Activated CD8-positive, alpha-beta memory T cell treated with anti-CD3 and anti-CD28 coated beads, Interleukin-2, amount 50 U/mL, for 4 hours (primary cell): ENCODE measurements at places on chromosomes 13 and 19.
A peak's percentile ranks its signal among the peaks of the same experiment; 100 is the strongest.

DNA sequence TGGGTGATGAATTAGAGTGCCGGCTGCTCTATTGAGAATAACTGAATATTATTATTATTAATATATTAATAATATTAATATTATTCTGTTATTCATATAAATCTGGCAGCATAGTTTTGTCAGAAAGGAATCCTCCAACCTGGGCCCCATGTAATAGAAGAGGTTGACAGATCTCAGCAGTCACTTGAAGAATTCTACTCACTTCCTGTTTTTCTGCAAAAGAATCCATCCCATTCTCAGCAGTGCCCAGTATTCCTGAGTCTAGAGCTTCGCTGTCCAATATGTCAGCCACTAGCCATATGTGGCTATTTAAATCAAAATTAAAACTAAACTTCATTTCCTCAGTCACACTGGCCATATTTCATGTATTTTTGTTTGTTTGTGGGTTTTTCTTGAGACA is 72.4 kb upstream of the USPL1 start:
- DNase-seq, result no peak

- no peak for DNase-seq
Observed at GRCh38 chr19:55857149-55857548, 20.8 kb downstream of the NLRP4 start.

DNA sequence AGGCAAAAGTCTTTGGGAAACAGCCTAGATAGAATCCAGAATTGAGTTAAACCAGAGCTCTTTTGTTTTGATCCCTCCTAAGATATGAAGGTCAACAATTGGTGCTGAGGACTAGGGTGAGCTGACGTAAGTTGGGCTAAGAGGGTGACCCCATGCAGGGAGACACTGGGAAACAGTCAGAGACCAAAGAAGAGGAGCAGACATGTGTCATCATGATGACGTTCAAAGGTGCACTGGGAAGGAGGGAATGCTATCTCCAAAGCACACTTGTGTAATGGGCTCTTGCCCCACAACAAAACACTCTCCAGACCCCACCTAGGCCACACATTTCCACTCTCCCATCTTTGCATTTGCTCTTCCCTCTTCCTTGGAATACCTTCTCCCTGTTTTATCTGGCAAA is 481.4 kb downstream of the COG6 start:
- DNase-seq, result no peak

- DNase-seq, result no peak
Observed at GRCh38 chr13:49246850-49247642, 679 bp upstream of the CDADC1 start.

GRCh38 chr19:11323601-11324078 is 15.8 kb downstream of the RAB3D start:
- DNase-seq, result no peak

GRCh38 chr19:47631681-47632446 is 22.9 kb downstream of the BICRA start:
- DNase-seq, result no peak

DNA sequence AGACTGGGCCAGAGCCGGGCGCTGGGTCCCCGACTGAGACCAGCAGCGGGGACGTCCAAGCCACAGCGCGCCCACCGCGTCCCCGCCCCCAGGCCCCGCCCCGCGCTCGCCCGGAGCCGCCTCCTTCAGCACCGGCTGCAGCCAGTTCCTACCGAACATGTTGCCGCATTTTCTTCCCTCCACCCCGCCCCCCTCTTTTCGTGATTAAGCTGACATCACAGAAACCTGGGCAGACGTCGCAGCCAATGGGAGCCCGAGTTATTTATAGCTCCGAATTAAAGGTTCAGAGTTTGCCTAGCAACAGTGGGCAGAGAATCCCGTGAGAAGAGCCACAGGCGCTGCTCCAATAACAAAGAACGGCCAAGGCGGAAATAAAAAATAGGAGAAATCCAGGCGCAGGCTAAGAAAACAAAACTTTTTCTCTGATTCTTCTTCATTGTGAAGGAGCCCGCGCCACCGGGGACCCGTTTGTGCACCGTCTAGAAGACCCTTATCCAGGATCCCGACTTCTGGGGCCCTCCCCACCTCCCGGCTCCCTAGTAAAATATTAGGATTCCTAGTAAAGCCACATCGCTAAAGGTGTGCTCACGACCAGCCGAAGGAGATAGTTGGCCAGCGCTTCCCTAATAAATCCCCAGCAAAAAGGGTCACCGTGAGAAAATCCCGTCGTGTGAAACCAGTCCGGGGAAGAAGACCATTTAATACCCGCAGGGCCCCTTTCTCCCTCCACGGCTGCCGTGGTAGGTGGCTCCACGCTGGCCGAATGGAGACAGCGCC is 61.7 kb downstream of the SERP2 start:
- DNase-seq, result peak; percentile 87

GRCh38 chr13:97348569-97349100 is 85.3 kb upstream of the RAP2A start:
- no peak for DNase-seq

DNA sequence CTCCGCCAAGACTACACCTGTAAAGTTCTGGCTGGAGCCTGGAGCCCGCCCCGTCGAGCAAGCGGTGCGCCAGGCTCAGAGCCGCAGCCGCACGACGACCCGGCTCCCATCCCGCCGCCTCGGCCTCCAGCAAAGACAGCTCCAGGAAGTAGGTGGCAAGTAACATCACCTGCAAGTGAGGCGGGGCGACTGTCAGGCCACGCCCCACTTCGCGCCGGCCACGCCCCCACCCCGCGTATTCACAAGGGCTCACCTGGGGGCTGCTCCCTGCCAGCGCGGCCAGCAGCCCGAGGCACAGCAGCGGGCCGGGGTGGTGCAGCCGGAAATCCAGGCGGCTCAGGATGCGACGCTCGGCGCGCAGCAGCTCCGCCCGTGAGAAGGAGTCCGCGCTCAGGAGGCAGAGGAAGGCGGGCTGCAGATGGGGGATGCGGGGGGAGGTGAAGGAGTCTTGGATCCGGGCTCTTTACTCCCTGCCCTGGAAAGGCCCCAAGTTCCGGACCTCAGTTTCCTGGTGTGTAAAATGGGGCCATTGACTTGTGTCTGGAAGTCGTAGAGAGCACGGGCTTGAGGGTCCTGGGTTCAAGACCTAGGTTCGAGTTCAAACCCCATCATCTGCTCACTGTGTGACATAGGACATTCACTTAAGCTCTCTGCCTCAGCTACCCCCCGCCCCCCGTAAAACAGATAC is 3.2 kb downstream of the CCNP start:
- peak; percentile 39 for DNase-seq

DNA sequence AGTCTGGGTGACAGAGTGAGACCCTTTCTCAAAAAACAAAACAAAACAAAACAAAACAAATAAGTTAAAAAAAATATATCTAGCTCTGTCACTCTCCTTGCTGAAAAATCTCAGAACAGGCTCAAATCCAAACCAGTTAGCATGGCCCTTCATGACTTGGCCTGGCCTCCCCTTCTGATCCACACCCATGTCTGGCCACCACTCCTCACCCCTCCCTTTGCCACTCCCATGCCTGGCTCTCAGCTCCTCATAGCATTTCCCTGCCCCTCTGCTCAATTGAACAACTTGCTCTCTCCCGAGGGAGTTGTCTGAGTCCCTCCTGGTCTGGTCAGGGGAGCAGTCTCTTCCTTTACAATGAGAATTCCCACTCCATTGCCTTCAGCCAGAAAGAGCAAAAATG is 4.0 kb upstream of the GSX1 start:
- no peak for DNase-seq

DNA sequence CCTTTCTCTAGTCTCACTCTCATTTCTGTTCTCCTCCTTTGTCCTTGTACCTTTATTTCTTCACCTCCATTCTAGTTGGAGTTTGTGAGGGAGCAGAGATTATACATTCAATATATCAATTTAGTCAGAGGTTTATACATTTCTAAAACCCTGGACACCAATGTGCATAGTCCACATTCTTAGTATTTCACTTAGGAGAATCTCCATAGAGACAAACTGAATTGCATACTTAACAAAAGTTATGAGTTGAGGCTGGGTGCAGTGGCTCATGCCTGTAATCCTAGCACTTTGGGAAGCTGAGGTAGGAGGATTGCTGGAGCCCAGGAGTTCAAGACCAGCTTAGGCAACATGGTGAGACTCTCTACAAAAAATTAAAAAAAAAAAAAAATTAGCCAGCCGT is 45.3 kb downstream of the DNAJC3 start:
- no peak for DNase-seq

DNA sequence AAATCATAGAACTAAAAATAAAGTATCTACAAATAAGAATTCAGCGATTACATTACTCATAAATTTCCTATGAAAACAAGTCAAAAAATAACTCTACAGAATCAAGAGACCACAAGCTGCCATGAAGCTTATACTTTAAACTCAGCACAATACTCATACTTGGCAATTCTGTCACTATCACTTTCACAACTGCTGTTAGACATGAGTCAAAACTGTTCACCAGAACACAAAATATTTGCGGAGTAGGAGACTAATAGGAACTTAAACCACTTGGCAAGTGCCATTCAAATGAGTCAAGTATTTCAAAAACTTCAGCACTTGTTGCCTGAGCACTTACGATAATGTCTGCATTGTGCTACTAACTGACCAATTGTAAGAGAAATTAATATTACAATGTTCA is 387.8 kb upstream of the GPC6 start:
- no peak for DNase-seq

DNA sequence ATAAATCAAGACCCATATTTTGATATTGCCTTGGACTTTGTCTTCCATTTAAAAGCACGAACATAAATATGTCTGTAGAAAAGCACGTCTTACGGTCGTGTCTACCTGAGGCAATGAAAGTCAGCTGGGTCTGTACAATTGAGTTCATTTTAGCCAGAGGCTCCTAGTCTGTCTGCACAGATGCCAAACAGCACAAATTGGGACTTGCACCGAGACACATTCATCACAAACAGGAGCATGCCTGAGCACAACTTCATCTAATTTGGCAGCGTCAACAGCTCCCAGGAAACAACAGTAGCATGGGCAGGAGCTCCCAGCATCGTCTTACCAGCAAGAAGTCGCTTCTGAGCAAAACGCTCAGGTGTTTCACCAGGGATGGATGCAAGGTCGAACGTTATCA is 687.0 kb downstream of the EFNB2 start:
- DNase-seq, result no peak

DNA sequence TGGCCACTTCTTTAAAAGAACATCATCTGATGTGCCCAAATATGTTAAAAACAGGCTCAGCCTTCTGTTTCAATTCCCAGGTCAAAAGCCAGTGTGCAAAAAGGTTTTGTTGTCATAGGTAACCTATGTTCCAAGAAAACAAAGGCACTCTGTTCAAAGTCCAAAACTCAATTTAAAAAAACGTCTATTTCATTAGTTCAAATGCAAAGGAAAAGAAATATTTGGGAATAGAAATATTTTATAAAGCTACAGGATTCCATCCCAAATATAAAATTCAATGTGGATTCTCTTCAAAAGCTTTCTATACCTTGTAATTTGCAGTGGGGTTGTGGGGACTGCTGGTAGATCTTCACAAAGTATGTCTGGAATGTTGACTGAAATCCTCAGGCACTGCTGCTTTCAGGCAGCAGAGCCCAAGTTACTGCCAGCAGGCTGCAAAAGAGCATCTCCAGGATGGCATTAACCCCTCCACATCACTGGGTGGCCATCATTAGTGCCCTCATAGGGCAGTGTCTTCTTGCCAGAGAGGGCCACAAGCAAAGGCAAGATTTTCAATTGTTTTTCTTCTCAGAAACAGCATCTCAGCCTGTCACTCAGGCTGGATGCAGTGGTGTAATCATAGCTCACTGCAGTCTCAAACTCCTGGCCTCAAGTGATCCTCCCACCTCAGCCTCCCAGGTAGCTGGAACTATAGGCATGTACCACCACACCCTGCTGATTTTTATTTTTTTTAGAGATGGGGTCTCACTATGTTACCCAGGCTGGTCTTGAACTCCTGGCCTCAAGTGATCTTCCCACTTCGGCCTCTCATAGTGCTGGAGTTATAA is 22.8 kb upstream of the STK24 start:
- DNase-seq, result no peak

GRCh38 chr13:46288570-46289259 is 77.0 kb downstream of the LRRC63 start:
- DNase-seq, result no peak

- no peak for DNase-seq
Observed at GRCh38 chr19:56637976-56638555, 4.9 kb upstream of the SMIM17 start.

GRCh38 chr13:109968876-109969577 is 182.6 kb upstream of the IRS2 start:
- DNase-seq, result no peak

DNA sequence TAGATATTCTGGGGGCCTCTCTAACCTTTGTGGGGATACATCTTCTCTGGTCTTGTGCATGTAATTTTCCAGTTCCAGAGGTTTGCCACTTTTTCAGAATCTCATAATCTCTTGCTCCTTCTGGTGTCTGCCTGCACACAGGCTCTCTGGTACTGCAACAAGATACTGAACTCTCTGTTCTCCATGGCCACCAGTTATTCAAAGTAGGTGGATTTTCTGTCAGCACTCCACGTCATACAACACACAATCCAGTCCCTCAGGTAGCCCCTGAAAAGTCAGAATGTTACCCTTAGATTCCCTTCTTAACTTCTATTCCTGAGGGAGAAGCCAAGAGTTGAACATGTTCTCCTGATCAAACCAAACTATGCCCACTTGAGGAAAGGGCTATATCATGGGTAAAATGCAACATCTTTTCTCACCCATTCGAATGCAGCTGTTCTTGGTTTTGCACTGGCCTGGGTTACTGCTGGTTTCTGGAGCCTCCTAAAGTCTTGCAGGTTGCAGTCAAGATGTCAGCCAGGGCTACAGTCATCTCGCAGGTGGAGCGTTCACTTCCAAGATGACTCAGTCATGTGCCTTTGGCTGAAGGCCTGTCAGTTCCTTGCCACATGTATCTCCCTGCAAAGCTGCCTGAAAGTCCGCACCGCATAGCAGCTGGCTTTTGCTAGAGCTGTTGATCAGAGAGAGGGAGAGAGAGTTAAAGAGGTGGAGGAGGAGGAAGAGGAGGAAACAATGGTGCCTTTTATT is 57.7 kb upstream of the TUBA3C start:
- DNase-seq, result no peak

DNA sequence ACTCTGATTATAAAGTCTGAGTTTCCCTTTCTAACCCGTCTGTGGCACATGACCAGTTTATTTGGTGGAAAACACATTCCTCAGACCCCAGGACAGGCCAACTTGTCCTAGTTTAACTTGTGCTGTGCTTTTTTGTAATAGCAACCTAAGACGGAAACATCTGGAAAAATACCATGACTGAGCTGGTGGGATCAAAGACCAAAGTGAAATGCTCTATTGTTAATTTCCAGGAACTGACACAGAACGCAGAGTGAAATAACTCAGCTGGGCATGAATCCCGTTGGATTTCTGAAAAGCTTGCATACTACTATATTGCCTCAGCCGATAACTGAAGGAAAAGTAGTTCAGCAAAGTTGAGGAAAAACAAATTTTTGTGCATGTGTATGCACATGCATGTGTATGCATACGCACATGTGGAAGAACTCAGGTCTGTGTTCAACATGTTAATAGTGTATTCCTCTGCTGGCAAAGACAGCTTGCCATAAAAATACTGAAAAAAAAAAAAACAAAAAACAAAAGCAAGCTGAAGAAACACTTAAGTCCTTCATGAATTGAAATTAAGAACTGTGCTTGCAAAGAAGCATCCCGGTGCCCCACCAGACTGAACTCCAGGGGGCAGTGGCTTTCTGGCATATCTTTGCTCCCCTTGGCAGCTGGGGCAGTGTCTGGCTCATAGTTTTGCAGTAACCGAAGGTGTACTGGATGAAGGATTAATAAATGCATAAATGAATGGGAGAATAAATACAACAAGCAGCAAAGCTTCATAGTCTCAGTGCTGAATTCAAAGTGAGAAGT is 187.8 kb downstream of the LHFPL6 start:
- no peak for DNase-seq
